ENCODE measurements at places on chromosomes 13 and 19.

GRCh38 chr13:32983058-32983457, 33.2 kb upstream of the KL start:
- no peak for DNase-seq

DNA sequence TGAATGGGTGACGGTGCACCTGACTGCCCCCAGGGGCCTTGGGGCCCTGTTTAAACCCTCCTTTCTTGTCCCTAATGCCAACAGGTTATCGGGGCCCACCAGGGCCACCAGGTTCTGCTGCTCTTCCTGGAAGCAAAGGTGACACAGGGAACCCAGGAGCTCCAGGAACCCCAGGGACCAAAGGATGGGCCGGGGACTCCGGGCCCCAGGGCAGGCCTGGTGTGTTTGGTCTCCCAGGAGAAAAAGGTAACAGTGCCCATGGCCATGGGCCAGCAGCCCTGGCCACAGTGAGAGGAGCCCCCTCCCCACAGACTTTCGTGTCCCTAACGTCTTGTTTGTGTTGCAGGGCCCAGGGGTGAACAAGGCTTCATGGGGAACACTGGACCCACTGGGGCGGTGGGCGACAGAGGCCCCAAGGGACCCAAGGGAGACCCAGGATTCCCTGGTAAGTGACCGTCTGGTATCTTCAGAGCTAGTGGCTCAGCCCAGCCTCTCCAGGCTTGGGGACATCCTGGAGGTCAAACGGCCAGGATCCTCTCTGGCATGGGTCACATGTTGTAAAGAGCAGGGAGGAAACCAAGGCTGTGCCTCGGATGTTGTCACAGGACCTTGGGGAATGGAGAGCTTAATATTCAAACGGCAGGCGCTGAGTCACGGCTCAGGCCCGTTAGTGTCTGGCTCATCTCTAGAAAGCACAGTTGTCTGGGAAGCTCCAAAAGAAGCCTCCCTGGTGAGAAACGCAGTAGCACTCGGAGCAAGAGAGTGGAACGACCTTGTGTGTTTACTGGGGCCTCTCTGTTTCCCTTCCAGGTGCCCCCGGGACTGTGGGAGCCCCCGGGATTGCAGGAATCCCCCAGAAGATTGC, 58.3 kb downstream of the RAB20 start:
- no peak for DNase-seq

- DNase-seq, result no peak
Measured at GRCh38 chr13:93505104-93505952, 278.7 kb downstream of the GPC6 start.

DNA sequence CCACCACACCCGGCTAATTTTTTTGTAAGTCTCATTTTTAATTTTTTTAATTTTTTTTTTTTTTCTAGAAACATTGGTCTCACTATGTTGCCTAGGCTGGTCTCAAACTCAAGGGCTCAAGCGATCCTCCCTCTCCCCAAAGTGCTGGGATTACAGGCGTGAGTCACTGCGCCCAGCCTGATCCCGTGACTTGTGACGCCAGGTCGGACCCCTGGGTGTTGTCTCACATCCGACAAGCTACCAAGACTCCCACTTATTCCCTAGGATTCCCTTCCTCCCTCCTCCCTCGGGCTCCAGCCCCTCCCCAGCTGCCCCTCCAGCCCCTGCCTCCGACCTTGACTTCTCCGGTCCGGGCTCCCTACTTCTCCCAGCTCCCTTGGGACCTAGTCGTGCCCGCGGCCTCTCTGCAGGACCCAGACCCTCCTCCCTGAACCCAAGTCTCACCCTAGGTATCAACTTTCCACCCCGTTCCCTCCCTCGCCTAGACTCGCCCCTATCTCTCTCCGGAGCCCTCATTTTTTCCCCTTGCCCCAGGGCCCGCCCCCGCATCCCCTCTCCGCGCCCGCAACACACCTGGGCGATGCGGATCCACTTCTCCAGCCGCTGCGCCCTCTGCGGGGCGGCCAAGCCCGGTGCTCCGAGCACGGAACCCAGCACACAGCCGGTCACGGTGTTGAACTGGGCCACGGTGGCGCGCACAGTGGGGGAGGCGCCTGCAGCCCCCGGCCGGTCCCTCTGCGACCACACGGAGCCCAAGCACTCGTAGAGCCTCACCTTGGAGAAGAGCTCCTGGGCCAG, 13.1 kb downstream of the RGL3 start:
- no peak for DNase-seq

GRCh38 chr19:5042556-5042955, 73.6 kb downstream of the KDM4B start:
- no peak for DNase-seq

- no peak for DNase-seq
Measured at GRCh38 chr13:35648201-35648600, 171.7 kb upstream of the MAB21L1 start.

DNA sequence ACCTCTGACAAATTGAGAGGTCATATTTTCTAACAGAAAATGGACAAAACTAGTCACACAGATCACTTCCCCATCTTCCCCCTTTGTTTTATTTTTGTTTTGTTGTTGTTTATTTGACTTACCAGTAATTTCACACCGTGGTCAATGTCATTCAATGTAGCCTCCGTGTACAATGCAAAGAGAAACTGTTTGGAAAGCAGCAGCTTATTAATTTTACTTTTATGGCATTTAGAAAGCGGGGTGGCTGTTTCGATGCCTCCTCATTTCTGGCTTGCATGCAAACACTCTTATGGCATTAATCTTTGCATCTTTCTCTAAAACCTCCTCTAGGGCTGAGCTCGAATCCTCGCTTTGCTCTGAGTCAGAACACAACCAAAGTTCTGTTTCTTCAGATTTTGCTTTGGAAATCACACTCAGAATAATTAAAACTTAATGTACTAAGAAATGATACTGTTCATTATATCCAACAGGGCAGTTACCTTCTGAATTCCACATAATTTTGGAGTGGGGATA, 77.0 kb downstream of the ZNF536 start:
- no peak for DNase-seq
